ENCODE measurements at places on chromosomes 4 and X.
A peak's percentile ranks its signal among the peaks of the same experiment; 100 is the strongest.

GRCh38 chrX:72060196-72060920 lies 71.4 kb downstream of the RTL5 start:
- DNase-seq: peak; percentile 45

DNA sequence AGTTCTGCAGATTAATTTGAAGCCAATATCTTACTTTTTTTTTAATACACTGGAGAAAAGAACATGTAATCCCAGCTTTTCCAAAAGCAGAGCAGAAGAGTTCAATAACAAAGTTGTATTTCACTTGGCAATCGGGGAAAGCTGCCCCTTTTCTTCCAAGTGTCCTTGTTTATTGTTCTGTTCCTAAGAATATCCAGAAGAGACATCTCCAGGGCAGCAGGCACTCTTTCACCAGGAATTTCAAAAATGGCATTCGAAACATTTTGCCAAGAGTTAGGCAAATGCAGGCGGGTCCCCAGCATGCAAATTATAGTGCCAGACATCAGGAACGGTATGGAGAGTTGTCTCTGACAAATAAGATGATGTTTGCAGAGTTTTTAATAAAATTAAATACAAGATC lies 494.5 kb downstream of the BCOR start:
- no peak for DNase-seq

GRCh38 chr4:183099537-183100297 lies 660 bp downstream of the WWC2 start:
- DNase-seq: no peak

DNA sequence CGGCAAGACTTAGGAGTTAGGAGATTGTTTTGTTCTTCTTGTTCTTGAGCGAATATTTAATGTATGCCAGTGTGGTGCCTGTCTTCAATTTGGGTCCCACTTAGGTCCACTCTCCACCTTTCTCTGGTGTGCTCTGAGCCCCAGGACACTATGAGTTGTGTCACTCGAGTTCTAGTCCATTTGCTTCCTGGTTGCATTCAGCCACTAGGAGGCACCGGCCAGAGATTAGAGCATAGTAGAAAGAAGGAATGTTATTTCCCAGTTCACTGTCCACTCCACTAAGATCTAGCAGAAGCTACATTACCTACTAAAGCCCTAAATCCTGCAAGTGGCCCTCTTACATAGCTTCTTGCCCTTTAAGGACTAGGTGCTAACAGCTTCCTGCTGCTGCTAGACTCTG lies 326.9 kb downstream of the NAF1 start:
- no peak for DNase-seq

DNA sequence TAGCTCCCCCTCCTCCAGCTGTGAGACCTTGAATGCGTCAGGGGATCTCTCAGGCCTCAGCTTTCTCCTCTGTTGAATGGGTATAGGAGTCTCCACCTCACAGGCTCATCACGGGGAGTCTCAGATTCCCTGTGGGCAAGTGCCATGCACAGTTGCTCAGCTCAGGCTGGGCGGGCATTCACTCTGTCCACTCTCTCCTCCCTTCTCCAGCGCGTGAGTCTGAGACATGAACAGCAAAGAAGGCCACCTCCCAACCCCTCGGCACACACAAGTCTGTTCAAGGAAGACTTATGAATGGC lies 60.0 kb downstream of the HTRA3 start:
- no peak for DNase-seq

DNA sequence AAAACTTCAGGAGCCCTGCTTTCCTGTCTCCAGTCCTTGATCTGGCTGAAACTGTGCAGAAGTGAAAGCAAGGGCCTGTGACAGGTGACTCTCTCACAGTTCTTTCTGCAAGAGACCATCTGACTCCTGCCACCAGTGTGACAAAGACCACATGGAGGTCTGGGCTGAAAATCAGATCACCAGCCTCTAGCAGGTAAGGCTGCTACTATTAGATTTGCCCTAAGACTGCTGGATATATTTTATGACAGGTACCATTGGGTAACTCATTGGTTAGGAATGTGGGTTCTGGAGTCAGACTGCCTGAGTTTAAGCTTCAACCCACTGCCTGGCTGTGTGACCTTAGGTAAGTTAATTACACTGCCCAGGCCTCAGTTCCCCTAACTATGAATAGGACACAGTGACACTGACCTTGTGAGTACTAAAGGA lies 163.3 kb upstream of the SLC7A11 start:
- no peak for DNase-seq
